ENCODE measurements at places on chromosomes 16 and 17.

DNA sequence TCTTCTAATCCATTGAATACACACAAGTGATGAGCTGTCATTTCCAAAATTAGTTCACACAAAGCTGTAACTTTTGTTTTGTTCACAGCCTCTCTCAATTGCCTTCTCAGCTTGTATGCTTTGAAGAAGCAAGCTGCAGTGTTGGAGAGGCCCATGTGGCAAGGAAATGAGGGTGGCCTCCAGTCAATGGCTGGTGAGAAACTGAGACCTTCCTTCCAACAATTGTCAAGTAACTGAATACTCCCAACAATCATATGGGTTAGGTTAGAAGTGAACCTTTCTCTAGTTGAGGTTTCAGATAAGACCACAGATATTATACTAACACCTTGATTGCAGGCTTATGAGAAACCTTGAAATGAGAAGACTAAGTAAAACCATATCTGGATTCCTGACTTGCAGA lies 82.4 kb upstream of the SOX9 start:
- DNase-seq = no peak

GRCh38 chr17:32943647-32944191 lies 15.8 kb downstream of the TMEM98 start:
- DNase-seq = no peak

DNA sequence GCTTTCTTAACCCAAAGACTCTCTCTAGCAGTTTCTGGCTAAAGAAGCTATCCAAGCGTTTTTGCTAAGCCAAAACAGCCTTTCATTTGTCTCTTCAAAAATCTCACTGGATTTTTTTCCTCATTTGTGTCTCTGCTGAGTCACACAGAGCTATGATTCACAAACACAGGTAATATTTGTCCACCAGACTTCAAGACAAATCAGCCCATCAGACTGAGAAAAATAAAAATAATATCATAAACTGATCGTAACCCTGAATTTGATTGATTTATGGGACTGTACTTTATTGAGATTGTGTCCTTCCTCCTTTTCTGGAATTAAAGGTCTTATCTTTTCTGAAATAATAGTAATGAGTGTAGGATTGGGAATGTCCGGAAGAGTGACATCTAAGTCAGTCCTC lies 25.8 kb downstream of the TRIM16 start:
- no peak for DNase-seq

GRCh38 chr17:79089720-79090442 lies 15.3 kb downstream of the ENGASE start:
- DNase-seq = no peak

DNA sequence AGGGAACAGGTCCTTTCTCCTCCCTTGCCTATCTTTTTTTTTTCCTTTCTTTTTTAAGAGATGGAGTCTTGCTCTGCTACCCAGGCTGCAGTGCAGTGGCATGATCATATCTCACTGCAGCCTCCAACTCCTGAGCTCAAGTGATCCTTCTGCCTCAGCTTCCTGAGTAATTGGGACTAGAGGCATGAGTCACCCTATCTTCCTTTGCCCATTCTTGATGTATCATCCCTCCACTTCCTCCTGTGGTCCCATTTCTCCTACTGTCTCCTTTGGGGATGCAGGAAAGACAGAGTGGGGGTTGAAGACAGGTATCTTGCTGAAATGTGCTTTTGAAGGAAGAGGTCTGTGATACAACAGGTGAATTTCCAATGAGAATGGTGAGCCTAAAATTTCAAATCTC lies 5.5 kb downstream of the MYO19 start:
- DNase-seq = no peak

All from HuH-7.5 (cell line).